ENCODE measurements at places on chromosomes 12 and 14.
A peak's percentile ranks its signal among the peaks of the same experiment; 100 is the strongest.

DNA sequence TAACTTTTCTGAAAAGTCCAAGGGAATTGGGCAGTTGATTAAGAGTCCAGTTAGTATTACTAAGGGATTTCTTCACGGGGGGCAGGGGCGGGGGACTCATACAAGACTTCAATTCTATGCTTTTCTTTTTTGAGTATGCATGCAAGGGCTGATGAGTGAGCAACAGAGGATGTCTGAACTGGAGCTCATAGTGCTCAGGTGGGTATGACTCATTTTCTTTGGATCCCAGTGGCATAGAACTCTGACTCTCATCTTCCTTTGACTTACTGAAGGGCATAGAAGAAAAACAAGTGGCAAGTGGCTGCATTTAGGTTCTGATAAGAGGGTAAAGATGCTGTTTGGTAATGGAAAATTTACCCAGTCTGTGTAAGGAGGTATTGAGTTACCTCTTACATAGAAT, 749.2 kb downstream of the NOVA1 start:
- no peak for DNase-seq

GRCh38 chr12:70185301-70185700, 57.9 kb upstream of the CNOT2 start:
- no peak for DNase-seq

- DNase-seq: no peak
Measured at GRCh38 chr14:99030454-99030853, 241.5 kb downstream of the BCL11B start.

- no peak for DNase-seq
Measured at GRCh38 chr12:16352481-16352880, 5.0 kb downstream of the MGST1 start.

- DNase-seq: no peak
Measured at GRCh38 chr12:32917094-32917611, 20.6 kb upstream of the PKP2 start.

DNA sequence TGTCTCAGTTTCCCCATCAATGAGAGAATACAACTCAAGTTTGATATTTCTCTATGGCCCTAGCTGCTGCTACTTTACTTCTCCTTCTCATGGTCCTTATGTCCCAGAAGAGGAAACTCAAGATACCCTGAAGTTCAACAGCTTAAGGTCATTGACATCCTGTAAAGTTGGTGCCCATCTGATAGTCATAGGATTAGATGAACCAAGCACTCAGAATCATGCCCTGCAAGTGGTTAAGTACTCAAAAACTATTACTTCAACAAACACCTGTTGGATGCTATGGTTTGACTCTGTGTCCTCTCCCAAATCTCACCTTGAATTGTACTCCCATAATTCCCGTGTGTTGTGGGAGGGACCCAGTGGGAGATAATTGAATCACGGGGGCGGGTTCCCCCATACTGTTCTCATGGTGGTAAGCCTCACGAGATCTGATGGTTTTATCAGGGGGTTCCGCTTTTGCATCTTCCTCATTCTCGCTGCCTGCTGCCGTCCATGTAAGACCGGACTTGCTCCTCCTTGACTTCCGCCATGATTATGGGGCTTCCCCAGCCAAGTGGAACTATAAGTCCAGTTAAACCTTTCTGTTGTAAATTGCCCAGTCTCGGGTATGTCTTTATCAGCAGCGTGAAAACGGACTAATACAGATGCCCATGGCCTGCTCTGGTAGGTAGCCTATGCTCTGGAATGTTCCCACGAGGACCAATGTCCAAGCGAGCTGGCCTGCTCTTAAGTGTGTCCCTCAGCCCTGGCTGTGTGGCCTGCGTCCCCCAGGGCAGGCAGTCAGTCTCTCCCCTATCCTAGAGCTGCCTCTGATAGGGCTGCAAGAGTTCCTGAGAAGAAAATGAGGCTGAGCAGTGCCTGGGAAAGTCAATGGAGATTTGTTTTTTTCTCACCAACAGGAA, 18.1 kb downstream of the CAMKK2 start:
- DNase-seq: no peak

DNA sequence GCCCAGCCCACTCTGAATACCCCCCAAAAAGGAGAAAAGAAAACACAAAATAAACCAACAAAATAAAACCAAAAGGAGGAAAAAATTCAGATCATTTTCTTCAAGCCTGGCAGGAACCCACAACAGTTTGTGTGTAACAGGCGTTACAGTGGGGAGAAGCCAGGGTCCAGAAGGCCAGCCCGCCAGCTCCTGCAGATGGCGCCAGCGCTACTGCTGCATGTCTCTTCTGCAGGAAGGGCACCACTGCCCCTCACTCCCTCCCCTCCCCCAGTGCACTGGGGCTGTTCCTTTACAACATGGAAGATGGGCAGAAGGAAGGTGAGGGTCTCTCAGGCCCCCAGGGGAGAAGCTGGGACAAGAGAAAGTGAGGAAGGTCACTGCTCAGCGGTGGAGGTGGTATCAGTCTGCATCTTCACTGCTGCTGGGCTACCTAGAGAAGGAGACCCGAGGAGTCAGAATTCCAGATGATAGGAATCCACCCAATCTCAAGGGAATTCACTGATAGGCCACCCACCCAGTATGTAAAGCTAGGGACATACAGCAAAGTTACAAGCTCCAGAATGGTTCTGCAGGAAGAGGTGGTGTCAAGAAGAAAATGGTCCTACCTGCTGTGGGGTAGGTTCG, 2.3 kb upstream of the NOP2 start:
- DNase-seq: peak; percentile 44

- DNase-seq: peak; percentile 18
Measured at GRCh38 chr14:35883677-35884293, 57.6 kb downstream of the BRMS1L start.

DNA sequence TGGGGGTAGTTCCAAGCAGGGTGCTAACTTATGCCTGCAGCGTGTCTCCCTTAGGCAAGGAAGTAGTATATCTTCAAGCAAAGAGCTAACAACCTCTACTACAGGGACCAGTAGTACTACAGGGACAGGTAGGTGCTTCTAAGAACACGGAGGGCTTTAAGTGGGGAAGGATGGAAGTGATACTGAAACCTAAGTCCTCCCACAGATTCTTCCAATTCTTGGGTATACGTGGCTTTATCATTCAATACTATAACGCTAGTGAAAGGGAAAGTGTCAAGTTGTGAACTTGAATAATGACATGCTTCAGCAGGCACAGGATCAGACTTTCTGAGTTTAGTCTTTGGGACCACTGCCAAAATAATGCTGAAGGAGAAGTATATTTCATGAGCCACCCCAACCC, 241.7 kb downstream of the CEP128 start:
- DNase-seq: no peak
